Fibroblast of the aortic adventitia (primary cell): ENCODE measurements at places on chromosomes 1 and 21.

DNA sequence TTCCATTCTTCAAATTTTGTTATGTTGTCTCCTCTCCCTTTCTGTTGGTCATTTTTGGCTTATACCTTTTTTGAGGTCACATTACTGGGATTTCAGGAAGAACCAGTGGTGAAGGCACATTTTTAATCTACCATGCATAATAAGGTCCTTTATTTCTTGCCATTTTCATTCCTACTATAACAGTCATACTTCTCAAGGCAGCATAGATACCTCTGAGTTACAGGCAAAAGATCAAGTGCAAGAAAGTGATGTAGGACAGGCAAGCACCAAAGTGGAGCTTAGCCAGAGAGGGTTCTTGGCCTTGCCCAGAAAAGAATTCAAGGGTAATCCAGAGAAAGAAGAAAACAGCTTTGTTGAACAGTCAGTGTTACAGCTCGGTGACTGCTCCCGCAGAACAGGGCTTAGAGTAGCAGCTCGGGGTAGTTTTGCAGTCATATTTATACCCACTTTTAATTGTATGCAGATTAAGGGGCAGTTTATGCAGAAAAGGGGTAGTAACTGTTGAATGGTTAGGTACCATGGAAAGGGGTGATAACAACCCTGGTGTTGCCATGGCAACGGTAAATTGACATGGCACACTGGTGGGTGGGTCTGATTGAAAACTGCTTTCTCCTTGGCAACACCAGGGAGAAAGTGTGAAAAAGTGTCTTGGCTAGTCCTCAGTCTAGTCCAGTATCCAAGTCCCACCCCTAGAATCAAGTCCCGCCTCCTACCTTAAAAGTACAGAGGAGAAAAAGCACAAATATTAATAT lies 39.6 kb upstream of the DOCK7 start:
- DNase-seq = peak; percentile 41

- no peak for DNase-seq
Observed at GRCh38 chr1:54325703-54326461, 80.3 kb downstream of the SSBP3 start.

DNA sequence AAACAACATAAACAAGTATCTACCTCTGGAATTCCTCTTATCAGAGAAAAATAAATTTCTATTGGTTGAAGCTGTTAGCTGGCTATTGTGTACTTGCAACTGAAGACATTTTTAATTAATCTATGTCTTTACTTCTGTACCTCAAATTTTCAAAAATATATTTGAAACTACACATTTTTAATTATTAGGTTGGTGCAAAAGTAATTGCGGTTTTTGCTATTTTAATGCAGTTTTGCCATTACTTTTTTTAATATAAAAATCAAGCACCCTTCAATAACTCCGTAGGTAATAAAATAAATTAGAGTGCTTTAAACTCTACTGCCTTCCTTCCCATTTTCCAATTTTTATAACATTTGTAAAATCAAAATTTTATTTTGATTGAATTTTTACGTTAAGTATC lies 262.1 kb upstream of the DUSP10 start:
- DNase-seq = no peak

DNA sequence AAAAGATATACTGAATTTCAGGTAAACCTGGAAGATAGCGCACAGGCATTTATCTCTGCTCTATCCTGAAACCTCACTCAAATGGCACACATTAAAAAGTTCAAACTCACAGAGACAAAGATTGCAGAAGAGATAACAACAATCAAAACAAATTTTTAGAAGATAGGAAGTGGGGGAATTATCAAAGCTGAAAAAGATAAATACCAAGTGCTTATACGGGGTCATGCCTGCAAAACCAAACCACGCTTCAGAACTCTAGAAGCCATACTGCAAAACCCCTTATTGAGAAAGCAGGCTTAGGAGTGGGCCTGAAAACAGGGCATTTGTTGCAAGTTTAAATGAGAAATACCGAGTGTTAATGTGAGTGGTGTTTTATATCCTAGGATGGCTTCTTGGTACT lies 76.8 kb downstream of the BARHL2 start:
- DNase-seq = no peak

- no peak for DNase-seq
Observed at GRCh38 chr1:91816031-91816430, 69.9 kb downstream of the TGFBR3 start.

DNA sequence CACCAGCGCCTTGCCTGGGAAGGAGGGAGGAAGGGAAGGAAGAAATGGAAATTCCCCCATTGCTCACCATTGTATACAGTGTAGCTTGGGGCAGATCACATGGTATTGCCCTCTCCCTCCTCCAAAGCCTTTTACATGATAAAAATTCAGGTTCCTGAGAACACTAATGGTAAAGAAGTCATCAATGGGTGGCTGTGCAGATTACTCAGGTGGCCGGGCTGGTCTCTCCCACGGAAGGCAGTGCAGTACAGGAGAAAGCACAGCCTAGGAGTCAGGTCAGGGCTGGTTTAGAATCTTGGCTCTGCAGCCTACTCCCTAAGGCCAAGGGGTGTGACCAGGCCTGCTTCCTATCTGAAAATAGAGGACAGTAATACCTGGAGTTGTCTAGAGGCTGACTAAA lies 107.9 kb downstream of the SUSD4 start:
- no peak for DNase-seq

DNA sequence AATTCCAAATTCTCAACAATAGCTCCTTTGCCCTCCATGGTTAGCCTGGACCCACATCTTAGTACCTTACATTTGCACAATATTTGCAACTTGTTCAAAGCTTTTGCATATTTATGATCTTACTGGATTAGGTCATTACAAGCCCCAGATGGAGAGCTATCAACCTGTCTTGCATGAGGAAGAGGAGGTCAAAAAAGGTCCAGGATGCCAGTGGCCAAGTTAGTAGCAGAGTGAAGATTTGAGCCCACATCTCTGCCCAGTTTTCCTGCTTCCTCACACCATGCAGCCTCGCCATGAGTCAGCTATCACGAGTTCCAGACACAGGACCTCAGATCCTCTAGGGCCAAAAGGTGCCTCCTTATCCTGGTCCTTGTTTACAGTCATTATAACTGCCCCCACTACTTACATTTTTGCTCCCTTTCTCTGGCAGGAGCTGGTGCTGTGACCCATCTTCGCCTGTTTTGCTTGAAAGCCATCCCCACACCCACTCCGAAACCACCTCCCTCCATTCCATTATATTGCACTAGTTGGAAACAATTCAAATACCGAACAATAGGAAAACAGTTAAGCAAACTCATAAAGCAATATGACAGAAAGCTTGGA lies 5.0 kb upstream of the AHCYL1 start:
- DNase-seq = peak; percentile 84

DNA sequence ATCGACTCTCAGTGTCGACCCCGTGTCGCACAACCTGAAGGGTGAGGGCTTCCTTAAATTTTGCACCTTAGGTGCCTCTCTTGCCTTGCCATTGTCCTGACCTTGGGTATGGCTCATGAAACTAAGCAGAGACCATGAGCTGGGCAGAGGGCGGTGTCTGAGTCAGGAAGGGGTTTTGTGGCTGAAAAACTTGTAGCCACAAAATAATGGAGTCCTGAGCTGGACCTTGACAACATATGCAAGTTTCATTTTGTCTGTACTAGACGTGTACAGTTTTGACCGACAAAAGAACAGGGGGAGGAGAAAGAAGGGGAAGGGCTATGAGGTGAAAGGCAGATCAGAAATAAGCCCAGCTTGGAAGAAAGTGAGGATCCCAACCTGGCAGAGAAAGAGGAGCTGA lies 8.3 kb upstream of the RUNX1 start:
- no peak for DNase-seq
